Right ventricle myocardium superior (tissue), 1 donor: ENCODE measurements at places on chromosomes 4 and X.
A peak's percentile ranks its signal among the peaks of the same experiment; 100 is the strongest.

DNA sequence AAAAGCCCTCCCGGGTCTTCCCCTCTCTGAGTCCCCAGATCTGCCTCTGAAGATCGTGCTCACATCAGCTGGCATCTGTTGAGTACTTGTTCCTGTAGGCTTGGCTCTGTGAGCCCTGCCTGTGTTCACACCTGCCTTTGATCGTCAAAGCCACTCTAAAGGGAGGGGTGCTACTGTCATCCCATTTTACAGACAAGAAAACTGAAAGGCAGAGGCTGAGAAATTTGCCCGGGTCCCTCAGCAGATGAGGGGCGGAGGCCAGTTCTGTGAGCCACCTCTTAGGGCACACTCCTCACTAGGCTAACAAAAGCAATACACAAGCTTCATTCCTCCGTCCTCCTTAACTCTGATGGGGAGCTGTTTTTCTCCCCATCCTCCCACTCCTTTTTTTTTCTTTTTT is 655 bp downstream of the CYTL1 start:
- DNase-seq, result no peak

GRCh38 chr4:138945840-138946239 is 69.7 kb upstream of the NOCT start:
- DNase-seq, result no peak

- no peak for DNase-seq
Observed at GRCh38 chrX:136747003-136747986, 33.4 kb downstream of the ARHGEF6 start.

- DNase-seq, result peak; percentile 47
Observed at GRCh38 chr4:751676-752075, 46.0 kb downstream of the PCGF3 start.

- DNase-seq, result no peak
Observed at GRCh38 chr4:82644734-82645126, 82.9 kb upstream of the TMEM150C start.

DNA sequence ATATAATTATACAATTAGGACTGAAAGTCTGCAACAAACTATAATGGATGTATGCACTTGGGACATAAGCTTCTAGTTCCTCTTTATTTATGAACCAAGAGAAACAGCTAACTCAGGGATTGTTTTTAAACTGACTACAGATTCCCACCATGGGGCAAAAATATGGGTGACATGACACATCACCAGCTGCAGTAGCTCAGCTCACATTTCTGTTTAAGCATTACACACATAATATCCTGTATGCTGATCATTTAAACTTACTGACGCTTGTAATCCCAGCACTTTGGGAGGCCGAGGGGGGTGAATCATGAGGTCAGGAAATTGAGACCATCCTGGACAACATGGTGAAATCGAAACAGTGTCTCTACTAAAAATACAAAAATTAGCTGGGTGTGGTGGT is 11.5 kb downstream of the FGB start:
- no peak for DNase-seq

DNA sequence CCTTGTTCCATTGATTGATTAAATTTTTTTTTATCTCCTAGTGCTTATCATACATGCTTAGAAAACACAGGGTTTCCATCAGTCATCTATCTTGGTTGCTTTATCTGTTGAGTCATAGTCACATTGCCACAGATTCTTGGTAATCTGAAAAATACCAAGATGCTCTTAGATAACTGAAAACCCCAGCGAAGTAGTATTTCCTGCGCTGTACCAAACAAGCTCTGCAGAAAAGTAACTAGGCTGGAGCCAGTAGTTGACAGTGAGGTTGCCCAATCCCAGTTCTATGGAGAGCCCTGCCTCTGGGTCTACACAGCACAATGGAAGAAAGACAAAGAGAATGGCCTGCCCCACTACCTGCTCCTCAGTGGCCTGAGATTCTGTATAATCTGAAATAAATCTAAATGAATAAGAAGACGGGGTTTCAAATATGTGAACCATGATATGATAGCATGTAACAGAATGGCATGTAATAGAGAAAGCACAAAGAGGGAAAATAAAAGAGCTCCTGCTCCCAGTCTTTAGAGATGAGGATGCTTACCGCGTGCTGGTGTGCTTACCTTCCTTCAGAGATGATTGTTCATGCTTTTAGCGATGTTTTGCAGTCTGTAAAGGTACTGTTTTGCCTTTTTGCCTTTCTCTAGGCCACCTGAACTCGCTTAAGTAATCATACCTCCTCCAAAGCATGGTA is 55.3 kb upstream of the RAPGEF2 start:
- DNase-seq, result no peak

GRCh38 chr4:20251796-20252655 is at the start of gene SLIT2:
Gene SLIT2, plus strand, starts transcription at chr4:20251905. Its CDS starts 1,911 bp downstream, at chr4:20253816.
- DNase-seq, result peak; percentile 88

DNA sequence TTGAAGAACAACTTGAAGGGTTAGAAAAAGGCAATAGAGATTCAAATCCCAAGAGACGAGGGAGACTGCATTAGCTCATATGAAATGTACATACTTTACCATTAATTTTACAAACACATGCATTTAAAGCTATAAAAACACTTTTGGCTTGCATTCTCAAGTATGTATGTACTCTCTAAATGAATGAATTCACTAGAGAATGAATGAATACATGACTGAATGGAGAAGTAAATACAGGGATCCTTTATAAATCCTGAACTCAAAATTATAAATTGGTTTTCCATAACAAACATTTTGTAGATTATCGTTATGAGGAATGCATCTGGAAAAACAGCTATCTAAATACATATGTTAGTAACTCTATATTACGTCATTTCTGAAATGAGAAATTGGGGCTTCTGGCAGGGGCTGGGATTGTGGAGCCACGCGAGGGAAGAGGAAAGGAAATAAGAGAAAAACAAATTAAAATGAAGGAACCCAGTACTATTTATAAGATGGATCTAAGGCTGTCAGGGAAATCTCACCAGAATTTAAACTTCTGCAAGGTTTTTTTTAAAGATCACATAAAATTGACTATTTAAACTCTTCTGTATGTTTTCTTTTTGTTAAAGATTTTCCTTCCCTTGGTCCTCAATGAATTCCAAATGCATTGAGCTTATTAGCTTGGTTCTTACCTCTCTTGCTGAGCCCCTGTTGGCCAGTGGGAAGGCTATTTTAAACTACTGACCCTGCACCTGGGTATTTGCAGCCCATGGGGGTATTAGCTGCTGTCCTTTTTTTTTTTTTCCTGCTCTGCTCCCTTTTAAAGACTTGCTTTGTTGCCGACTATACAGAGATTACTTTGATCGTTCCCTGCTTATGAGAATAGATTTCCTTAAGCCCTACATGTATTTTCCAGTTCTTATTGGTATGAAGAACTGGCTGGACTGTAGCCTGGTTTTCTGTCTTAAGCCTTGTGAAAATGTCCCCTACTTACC is 207.8 kb downstream of the ADGRL3 start:
- no peak for DNase-seq

DNA sequence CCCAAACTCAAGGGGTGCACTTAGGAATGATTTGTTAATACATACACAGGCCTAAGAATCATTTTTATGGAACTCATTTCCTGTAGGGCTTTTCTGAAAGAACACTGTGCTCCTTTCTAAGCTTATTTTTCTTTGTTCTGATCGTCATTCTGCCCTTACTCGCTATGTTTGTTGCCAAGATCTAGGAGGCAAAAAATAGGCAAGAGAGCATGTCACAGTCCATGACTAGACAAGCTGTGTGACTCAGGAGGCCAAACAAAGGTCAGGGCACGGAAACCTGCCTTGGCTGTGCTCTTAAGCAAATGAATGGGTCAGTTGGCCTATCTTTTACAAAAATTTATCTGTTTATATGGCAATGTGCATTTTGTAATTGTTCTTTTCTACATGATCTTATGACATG is 42.5 kb upstream of the C1GALT1C1 start:
- DNase-seq, result peak; percentile 50

GRCh38 chrX:63327788-63328187 is 23.3 kb downstream of the SPIN4 start:
- DNase-seq, result no peak

GRCh38 chr4:5558502-5558901 is 149.9 kb downstream of the EVC2 start:
- no peak for DNase-seq

DNA sequence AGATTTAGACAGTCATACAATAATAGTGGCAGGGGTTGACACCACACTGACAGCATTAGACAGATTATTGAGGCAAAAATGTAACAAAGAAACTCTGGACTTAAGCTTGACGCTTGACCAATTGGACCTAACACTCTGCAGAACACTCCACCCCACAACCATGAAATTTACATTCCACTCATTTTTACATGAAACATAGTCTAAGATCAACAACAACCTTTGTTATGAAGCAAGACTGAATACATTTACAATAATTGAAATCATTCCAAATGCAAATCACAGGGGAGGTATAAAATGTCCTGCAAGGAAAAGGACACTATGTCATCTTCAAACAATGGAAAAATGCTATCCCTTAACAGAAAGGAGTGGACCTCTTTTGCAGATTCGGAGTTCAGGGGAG is 4.9 kb upstream of the UGT2B10 start:
- DNase-seq, result no peak

DNA sequence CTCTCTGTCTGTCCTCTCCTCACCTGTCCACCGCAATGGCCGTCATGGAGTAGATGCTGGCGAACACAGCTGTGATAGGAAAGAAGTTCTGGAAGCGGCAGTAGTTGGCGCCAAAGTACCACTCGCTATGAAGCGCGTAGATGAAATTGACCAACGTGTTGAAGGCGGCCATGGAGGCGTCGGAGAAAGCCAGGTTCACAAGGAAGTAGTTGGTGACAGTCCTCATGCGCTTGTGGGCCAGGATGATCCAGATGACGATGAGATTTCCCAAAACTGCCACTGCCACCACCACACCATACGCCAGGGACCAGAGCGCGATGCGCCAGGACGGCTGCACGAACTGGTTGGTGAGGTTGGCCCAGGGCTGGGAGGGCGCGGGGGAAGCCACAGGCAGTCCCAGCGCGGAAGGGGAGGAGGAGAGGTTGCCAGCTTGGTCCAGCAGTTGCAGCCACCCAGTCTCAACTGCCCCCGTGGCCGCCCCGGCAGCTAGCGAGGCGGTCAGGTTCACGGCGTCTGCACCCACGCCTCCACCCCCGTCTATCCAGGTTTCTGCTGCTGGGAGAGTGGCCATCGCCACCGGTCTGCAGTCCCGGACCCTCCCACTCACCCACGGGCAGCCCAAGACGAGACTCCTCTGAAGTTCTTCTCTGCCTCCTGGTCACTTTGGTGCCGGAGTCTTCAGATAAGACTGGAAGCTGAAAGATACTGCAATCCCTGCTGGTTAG is 518 bp downstream of the TACR3 start:
- no peak for DNase-seq

DNA sequence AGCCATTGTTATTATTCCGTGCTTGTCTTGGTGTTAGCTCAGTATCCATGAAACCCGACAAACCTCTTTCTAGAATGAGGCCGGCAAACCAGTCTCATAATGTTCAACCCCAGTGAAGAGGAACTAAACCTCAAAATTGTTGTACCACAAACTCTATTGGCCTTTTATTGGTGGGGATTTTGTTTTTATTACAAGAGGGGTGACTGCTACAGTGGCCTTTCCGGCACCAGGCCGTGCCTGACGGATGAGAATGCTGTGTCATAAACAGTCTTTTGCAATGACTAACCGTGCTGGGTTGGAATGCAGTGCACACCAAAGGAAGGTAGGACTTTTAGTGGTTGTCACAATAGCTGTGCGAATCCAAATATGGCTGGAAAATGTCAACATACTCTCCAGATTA is 60.8 kb downstream of the SHROOM2 start:
- no peak for DNase-seq

DNA sequence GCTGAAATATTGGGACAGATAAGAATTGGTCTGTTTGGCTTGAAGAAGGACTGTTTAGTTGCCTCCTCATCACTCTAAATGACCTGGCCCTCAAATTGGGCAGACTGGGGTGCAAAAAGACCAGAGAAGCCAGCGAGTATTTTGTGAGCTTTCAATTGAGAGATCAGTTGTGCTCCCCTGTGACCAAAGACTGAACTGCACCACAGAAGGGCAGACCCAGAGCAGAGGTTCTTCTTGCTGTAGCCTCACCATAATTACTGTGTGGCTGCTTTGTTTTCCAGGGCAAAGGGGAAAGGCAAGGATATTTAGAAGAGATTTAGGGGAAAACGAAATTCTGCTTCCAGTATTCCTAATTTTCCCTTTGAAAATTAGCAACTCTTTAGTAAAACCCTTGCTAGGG is 104.0 kb upstream of the MBNL3 start:
- DNase-seq, result no peak

- no peak for DNase-seq
Observed at GRCh38 chr4:174524242-174524641, 2.0 kb upstream of the HPGD start.

DNA sequence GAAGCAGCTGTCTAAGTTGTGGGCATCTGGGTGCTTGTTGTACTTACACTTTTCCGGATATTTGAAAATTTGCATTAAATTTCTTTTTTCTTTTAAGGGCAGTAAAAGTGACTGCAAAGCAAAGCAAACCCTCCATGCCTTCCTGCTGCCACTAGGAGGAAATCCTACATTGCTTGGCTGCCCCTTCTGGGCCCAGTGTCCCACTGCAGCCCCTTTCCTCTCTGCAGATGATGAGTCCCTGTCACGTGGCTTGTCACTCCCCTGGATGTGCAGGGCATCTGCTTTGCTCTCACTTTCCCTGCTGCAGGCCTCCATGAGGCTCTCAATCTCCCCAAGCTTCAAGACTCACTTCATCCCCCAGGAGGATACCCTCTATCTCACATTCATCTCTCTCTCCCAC is 12.7 kb downstream of the TSR2 start:
- no peak for DNase-seq

- DNase-seq, result no peak
Observed at GRCh38 chrX:123854329-123854728, 5.5 kb upstream of the XIAP start.
